Activated gamma-delta T cell treated with Interleukin-2 at 50 U/mL for 16 hours (primary cell): ENCODE measurements at places on chromosomes 7 and 10.

DNA sequence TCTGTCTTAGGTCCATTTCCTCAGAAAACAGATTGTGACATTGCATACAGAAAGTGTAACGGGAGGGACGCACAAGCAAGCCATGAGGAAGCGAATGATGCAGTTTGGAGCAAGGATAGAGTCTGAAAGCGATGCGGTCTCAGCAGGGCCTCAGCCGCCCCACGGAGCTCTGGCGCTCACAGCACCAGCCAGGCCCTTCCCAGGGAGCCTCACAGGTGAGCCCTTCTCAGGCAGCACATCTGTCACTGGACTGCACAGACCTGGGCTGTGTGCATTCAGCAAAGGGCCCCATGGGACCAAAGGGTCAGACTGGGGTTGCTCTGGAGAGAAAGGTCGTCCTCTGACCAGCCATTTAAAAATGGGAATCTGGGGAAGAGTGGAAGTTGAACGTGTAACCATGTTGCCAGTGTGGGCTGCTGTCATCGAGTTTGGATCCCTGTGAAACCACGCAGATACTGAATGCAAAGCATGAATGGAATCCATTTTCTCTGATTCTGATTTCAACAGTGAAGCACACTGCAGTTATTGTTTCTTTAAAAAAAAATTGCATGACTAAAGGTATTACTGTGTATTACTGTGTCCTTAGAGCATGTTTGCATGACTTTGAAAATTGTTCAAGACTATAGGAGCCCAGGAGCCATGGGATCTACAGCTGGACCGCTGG is 350.0 kb upstream of the AKR1E2 start:
- no peak for DNase-seq

DNA sequence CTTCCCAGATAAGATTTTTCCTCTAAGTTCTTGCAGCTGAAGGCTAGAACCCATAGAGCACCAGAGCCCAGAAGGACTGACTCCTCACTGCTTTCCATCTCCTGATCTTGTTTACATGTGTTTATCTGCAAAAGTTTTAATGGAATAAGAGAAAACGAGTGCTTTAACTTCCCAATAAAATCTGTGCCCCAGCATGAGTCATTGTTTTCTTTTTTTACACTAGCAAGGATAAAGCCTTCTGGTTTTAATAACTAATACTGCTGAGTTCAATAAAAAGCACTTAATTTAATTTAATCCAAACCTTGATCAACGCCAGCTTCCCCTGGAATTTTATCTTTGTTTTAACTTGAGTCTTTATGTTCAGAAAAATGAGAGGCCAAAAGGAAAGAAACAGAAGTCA is 227.6 kb downstream of the HPSE2 start:
- no peak for DNase-seq

GRCh38 chr10:13893926-13894325 is 307.2 kb downstream of the PRPF18 start:
- DNase-seq = no peak

DNA sequence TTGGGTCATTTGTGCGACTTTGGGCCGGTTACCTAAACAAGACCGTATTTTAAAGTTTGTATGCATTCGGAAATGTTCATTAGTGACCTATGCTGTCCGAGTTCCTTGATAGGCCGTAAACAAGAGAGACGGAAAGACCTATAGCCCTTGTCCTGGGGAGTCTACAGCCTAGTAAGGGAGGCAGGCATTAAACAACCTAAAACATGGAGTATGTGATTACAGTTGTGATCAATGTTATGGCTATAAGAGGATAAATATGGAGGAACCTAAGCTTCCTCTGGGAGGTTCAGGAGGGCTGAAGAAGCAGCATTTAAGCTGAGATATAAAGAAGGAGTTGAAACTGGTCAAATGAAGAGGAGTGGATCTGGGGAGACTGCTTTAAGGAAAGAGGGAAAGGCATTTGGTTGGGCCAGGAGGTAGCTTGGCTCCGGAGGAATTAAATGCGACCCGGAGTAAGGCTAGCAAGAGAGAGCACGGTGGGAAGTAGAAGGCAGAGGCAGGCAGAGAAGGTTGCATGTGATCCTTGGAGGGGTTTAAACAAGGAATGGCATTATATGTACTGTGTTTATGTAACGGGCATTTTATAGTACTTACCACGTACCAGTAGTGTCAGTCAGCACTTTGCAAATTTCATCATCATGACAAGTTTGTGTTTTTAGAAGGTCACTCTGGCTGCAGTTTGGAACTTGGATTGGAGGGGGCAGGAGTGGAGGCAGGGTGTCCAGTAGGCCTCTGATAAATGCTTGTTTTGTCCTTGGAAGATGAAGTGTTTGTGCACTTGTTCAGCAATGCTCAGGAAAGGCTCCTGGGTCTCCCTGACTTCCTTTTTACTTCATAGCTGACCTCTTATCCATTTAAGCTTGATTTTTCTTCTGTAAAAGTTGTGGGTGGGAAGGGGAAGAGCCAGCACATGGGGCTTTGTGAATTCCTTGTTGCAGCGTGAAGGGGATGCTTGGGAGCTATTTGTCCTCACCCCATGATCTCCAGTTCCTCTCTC is 1.0 kb upstream of the AVPI1 start:
- DNase-seq = no peak

DNA sequence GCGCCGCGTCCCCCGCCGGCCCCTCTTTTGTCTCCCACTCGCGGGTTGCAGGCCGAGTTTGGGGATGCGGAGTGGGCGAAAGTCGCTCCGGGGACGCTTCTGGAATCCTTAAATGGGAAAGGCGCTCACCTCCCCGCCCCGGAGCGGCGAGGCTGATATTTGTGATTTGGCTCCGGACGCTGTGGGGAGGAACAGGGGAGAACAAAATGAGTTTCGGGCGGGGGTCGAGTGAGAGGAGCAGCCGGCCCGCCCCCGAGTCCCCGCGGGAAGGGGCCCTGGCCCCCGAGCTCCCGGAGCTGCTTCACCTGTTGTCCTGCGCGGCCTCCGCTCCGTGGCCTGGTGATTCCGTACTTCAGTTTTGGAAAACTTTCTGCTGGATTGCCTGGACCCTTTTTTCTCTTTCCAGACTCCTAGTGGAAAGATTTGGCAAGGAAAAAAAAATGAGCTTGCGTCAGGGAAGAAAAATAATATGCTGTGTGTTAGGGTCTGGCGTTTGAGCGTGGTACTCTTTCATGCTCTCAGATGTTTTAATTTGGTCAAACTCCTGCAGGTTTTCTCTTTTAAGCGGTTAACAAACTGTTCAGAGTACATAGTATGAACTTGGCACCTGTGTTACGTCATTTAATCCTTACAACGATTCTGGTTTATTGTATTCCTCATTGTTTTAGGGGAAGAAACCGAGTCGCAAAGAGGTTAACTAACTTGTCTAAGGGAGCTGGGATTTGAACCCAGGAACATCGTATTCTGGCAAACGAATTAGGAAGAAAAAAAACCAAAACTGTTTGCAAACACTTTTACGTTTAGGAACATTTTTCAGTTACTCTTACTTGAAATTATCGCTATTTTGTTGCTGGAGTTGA is 924 bp downstream of the BMPR1A start:
- no peak for DNase-seq

- DNase-seq = no peak
These were observed 708 bp upstream of the GPR85 start for GRCh38 chr7:113087071-113087998.

- no peak for DNase-seq
These were observed 95.2 kb downstream of the PROSER2 start for GRCh38 chr10:11918384-11918783.

- DNase-seq = no peak
These were observed 34.6 kb upstream of the CDH23 start for GRCh38 chr10:71362141-71362540.

- DNase-seq = no peak
These were observed 633.9 kb downstream of the ARL4A start for GRCh38 chr7:13321316-13321715.

DNA sequence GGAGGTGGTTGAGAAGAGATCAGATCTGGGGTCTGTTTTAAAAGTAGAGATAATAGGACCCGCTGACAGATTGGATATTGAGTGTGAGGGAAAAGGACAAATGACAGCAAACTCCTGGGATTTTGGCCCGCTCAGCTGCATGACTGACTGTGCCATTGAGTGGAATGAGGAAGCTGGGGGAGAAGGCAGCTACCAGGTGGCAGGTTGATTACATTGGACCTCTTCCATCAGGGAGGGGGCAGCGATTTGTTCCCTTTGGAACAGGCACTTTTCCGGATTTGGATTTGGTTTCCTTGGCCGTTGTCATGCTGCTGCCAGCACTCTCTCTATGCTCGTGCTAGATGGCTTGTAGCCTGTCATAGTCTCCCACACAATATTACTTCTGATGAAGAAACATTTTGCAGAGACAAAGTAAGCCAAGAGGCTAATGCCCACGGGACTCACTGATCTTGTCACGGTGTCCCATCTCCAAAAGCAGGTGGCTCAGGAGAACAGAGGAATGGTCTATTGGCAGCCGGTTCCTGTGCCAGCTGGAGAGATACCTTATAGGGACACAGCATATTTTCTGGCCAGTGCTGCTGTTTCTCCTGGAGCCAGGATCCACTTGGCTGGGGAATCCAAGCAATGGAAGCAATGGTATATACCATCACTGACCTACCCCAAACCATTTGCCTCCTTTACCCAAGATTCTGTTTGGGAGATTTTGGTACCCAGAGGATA is 69.1 kb upstream of the WAC start:
- no peak for DNase-seq

DNA sequence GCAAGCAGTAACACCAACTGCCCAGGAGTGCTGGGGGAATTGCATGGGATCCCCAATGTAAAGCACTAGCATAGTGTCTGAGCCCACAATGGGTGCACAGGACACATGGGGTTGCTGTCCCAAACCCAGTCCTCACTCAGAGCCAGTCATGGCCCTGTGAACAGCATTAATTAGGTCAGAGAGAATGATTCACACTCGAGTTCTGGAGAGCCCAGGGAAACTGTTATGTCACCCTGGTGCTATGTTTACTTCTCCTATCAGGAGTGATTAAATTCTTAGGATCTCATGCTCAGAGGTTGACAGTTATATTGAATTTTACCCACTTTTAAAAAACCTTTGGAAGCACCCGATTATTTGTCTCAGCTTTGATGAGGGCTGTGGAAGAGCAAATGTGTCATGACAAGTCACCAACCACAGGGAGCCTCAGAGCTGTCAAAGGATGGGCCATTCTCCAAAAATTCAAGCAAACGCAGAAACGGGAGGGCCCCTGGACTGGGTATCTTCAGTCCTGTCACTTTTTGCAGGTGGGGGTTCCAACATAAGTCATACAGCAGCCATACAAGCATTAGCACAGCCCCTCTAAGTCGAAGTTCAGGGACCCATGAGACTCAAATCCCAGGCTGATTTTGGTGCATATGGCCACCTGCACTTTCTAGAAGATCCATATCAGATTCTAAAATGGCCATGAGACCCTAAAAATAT is 1.3 kb upstream of the RASSF4 start:
- no peak for DNase-seq

DNA sequence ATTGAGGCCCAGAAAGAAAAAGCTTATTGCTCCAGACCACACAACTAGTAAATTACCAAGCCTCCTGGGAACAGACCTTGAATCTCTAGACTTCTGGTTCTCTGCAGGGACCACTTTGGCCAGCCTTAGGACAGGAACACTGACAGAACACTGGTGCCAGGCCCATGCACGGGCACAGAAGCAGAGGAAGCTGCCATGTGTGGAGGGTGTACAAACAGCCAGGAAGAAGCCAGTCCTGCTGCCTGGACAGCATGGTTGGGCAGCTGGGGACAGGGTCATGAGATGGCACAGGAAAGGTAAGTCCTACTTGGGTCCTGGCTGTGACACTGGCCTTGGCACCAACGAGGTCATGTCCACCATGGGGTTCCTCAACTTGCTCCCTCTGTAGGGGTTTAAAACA is 19.2 kb downstream of the MMRN2 start:
- DNase-seq = no peak

DNA sequence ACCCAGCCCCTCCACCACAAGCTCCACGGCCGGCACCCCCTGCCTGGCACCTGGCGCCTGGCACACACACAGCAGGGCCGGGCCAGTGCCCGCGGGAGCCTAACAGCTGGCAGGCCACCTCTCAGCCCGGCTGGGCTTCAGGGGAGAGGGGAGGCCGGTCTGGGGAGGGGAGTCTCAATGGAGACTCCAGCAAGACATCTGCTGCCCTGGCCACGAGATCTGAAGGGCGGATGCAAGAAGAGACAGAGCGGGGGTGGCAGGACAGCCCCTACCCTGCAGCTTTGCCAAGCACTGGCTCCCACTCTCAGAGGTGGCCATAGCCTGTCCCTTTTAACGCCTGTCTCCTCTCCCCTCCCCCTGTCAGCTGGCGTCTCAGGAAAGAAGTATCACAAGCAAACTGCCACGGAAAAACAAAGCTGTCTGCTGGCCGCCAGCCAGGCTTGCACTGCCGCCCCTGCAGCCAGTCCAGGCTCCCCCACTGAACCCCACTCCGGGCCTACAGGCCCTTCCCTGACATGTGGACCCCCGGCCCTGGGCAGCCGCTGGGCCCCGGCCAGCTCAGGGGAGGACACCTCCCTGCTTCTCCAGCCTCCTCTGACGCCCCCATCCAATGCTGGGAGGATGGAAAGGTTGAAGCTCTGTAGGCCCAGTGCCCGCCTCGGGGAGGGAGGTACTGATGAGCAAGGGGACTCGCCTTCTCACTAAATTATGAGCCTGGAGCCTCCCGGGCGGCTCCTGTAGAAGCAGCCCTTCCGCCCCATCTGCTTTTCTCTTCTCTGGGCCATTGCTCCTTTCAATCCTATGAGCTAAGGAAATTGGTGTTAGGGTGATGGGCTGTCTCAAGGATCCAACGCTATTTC is 178.4 kb downstream of the ARHGAP12 start:
- no peak for DNase-seq

DNA sequence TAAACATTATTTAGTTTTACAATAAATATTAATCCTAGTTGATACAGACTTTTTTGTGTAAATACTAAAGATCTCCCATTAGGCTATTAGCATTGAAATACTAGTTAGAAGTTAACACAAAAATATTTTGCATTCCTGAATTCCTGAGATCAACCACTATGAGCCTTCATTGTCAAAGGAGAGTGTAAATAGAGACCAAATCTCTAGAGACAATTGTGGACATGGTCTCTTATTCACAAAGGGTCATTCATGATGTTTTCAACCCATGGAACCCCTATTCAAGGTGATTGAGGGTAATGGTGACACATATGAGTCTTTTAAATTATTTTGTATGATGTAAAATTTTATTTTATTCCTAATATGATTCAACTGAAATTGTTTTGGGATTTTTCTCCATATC is 1454.8 kb upstream of the LRRTM3 start:
- DNase-seq = no peak

- DNase-seq = no peak
These were observed 167.4 kb downstream of the GLI3 start for GRCh38 chr7:42069590-42069989.

GRCh38 chr7:65430344-65431186 is 56.9 kb downstream of the ZNF92 start:
- DNase-seq = no peak

DNA sequence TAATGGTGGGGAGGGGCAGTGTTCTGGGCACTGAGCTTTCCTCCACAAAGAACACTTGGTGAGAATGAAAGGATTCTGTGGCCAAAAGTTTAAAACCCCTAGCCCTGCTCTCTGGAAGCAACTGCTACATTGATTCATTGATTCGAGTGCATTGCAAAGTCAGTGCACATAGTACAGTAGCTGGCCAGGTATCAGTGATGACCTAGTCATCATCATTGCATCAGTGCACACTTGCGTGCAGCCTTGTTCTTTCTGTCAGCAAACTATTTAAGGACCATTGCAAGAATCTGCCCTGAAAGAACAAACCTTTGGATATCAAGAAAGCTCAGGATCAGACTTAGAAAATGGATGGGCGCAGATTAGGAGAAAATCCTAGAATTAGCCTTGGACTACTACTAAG is 47.4 kb downstream of the CUL1 start:
- no peak for DNase-seq

- DNase-seq = no peak
These were observed 16.6 kb upstream of the FAM170B start for GRCh38 chr10:49150426-49150825.
